ENCODE measurements at places on chromosomes 6 and 20.

- no peak for DNase-seq
These were observed 38.7 kb upstream of the DSE start for GRCh38 chr6:116332096-116332495.

DNA sequence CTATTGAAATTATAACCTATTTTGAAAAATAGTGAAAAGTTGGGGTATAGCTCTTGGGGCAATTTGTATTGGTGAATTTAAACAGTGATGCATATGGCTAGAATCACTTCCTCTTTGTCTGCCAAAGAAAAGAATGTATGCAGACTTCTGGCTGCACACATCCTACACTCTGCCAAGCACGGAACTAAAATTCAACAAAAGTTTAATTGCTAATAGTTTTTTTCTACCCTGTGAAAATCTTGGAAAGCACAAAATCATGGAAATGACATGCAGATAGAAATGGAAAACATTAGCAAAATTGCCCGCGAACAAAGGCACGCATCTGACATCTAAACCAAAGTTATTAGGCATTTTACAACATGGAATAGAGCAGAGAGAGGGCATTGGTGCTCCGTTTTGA, 106.4 kb upstream of the PDE10A start:
- no peak for DNase-seq

GRCh38 chr20:57090590-57091560, 175.6 kb downstream of the BMP7 start:
- no peak for DNase-seq

GRCh38 chr6:30013291-30013922, 47.7 kb upstream of the POLR1H start:
- DNase-seq, result peak; percentile 24

DNA sequence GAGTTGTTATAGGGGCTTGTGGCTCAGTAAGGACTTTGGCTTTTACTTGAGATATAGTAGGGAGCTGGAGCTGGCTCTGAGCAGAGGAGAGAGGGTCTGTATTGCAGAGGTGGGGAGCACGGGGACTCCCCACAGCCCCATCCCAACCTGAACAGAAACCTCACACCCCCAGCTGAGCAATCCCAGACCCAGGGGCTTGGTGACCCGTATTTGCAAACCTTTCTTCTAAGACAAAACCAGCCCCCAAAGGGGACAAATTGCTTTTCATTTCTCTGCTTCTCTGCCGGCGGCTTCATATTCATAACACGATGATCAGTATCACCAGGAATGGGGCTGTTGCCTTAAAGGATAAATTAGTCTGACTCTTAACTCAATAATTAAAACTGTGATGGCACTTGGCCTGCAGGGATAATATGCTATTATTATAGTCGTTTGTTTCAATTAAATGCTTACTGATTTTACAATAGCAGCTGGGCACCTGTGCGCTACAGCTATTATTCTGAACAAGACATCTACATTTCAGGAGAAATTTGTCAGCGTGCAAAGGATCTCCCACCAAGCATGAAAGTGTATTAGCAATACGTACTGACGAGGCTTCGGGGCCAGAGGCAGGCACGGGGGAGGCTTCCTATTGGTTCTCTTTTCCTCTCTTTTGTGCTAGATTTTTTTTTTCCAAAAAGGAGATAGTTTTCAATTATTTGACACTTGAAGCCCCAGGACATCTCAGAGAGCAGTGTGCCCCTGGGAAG, 118.1 kb downstream of the TOX2 start:
- no peak for DNase-seq

DNA sequence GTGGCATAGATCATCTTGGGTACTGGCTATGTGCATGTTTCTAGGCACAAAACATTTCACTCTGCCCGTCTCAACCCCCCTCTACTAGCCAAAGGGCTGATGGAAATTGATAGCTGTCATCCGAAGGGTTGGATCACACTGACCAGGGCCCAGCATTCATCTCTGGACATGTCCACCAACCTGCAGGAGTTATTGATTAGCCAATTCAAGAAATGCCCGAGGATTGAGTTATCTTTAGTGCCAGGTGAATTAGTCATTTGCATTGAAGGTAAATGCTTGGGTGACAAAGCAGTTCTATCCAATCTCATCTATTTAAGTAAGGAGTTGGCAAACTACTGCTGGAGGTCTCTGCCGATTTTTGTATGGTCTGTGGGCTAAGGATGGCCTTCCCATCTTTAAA, 80.1 kb downstream of the CD164 start:
- DNase-seq, result no peak

- DNase-seq, result no peak
These were observed 20.7 kb downstream of the CNR1 start for GRCh38 chr6:88145298-88145963.

- no peak for DNase-seq
These were observed 140.1 kb downstream of the BTBD3 start for GRCh38 chr20:12057778-12058177.

GRCh38 chr20:42589976-42590639, 599.6 kb downstream of the PTPRT start:
- DNase-seq, result no peak

- no peak for DNase-seq
These were observed 410.7 kb upstream of the SULF2 start for GRCh38 chr20:48196001-48196400.

DNA sequence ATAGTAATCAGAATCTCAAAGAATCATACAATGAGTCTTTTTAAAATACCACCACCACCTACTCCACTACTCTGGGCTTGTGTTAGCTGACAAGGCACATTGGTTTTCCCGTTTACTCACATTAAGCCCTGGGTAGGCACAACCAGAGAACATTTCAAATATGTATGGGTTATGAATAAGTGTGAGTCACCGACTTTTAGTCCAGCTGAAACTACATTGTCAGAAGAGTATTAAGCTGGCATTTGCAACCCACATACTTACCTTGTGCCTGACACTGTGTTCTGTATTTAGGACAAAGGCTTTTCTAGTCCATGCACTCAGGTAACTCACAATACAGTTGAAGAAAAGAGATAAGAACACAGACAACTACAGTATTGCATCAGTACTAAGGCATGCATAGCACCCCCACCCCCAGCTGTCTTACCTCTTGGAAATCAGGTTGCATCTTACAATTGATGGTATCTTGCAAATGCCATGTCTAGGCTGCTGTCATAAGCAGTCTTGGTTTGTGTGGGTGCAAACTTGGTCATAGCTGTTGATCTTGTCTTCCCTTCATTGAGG, 40.3 kb upstream of the AHI1 start:
- no peak for DNase-seq

GRCh38 chr6:137705160-137706082, 161.6 kb upstream of the TNFAIP3 start:
- peak; percentile 74 for DNase-seq

DNA sequence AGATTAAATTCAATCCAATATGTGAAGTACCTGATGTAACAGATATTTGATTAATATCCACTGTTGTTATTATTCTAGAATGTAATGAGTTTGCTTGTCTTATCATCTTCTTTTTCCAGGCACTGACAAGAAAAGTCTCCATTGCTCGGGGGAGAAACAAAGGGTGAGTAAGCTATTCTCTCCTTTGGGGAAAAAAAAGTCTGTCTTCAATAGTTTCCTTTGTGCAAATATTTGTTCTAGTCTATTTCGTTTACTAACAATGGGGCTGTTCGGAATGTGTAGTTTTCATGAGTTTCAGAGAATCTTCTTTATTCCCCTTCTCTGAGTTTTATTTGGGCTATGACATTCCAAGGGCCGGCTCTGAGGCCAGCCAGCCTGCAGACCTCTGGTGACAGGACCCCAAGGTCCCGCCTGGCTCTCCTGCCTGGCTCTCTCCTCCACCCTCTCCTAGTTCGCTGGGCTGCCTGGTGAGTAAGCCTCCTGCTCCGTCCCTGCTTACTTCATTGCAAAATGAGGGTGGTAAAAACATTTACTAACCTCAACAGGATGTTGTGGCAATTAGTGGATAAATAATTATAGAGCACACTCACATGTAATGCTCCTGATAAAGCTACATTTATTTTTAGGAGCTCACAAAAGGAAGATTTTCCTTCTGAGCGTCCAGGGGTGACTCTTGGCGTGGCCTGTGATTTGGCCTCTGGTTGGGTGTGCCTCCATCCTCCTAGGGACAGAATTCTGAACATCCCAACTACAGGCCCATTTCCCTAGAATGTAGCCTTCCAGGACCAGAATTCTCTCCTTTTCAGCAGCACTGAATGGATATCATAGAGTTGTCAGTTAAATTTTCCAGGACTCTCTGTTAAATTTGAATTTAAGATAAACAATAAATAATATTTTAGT, 43.1 kb upstream of the SNX9 start:
- no peak for DNase-seq

DNA sequence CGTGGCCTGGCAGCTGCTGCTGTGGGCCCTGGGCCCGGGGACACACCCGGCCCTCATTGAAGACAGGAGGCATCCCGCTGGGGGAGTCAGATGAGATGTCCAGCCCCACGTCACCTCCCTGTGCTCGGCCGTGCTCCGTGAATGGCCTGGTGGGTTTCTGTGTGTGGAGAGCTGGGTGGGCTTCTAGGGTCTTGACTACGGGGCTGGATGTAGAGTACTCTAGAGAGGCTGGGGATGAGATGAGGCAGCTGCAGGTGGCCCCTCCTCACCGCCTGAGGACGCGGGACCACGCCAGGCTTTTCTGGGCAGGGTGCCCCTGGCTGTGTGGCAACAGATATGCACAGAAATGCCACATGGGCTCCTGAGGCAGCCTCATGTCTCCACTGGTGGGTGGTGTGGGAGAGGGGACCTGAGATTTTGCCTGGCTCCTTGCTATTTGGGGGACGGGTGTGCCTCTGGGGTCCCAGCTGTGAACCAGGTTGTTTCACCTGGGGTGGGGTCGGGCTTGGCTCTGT, 8.4 kb upstream of the BHLHE23 start:
- DNase-seq, result no peak

DNA sequence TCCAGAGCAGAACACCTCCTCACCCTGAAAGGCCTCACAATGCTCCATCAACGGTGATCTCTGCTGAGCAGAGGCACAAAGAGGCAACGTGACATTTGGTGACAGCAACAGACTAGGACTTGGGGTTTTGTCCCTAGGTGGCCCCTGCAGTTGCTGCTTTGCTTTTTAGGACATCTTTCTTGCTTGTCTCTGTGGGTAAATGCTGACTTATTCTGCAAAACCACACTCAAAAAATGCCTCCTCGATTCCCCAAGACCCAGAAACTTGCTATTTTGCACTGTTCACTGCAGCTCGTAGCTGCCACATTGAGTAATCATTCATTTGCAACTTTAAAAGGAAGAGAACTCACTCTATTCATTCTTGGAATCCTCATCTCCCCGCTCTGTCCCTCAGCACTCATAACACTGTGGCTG, 209.9 kb downstream of the LY86 start:
- no peak for DNase-seq

GRCh38 chr20:46268662-46269061, 39.6 kb downstream of the CDH22 start:
- DNase-seq, result no peak

DNA sequence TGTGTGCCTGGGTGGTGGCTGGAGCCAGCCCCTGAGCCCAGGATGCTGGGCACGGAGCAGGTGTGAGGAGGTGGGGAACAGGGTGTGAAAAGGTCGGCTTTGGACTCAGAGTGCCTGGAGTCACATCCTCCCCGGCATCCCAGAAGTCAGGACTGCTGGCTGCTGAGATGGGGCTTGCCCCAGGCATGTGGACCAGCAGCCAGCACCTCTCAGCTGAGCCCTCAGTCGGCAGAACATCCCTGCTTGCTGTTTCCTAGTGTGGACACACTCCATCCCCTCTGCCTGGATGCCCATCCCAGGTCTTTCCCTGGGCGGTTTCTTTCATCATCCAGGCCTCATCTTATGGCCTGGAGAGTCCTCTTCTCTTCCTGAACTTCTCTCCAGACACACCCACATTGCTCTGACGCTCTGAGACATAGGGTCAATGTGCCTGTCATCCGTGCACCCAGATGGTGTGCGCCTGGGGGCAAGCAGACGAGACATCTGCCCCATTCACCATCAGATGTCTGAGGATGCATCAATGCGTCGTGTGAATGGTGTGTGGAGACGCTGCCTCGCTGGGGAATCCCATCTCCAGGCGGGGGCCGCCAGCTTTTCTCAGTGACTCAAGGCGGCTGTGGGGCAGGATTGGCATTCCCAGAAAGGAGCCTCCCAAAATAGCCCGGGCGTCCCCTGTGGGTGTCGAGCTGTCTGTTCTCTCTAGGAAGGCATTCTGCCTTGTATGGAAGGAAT, 104.2 kb downstream of the SYCP2 start:
- DNase-seq, result no peak

GRCh38 chr6:3894590-3895311, 45.6 kb downstream of the FAM50B start:
- no peak for DNase-seq

- no peak for DNase-seq
These were observed 57.6 kb upstream of the CCN6 start for GRCh38 chr6:111996144-111996865.

- no peak for DNase-seq
These were observed 327.9 kb upstream of the MARCKS start for GRCh38 chr6:113529196-113529595.

DNA sequence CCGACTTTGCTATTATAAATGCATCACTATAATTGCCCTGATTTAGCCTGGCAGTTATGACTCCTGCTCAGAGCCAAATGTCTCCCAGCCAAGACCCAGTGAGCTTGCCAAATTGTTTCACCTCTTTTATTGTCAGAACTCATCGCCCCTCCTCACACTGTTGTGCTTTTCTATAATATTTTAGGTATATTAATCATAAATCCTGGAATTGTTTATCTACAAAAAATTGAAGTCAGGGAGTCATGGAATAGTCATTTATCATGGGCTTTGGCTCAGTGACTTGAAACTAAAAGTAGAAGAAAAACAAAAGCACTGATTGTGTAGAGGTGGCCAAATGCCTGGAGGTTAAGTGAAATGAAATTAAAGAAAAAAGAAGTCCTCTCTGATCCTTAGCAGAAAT, 85.6 kb downstream of the PFDN4 start:
- no peak for DNase-seq

DNA sequence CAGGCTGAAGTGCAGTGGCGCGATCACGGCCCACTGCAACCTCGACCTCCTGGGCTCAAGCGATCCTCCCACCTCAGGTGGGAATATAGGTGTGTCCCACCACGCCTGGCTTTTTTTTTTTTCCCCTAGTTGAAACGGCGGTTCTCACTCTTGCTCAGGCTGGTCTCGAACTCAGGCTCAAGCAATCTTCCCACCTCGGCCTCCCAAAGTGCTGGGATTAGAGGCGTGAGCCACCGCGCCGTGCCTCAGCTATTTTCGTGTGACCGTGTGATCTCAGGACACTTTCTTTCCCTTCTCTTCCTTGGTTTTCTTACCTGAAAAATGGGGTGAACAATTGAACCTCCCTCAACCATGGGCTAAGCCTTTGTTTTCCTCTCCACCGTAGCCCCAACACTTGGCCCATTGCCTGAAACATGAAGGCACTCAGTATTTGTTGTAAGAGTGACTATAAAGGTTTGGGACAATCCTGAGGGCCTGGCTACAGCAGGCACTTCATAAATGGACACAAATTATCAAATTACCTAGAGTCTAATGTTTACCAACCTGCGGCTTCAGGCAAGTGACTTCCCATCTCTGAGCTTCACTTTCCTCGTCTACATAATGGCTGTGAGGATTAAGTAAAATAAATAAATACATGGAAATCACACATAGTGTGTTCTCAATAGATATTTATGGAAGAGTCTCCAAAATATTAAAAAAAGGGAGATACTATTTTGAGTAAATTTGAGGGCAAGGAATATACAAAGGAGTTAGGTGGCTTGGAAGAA, 31.4 kb upstream of the ID1 start:
- DNase-seq, result no peak
